ENCODE measurements at places on chromosomes 3 and 15.

DNA sequence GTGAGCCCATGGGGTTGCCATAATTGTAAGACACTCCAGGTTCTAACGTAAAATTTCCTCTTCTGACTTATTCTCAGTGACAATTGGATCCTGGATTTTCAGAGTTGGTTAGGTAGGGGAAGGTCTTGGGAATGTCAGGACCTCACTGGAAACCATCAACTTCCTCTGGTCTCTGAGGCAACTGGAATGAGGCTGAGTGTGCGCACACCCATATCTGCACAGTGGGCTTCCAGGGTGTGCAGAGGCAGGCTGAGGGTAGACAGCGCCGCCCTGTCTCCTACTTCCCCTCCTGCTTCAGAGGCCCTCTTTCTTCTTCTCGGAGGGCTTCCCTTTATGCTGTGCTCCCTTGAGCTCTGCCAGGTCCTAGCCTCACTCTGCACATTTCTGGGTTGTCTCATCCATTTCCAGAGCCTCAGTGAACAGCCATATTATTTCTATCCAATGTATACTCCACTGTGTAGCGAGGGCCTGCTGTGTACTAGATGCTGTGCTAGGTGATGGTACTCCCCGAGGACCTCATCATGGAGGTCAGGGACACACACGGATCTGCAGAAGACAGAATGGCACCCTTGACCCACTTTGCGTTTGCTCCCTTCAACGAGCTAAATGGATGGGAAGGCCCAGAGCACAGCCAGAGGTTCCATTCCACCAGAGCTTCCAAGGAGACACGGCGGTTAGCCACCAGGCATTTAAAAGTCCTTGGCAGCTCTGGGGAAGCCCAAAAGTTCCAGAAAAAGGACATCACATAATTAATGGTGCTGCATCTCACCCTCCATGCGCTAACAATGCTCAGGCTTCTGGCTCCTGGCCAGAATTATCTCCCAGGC lies 18.3 kb downstream of the ACAA1 start:
- DNase-seq = no peak

- DNase-seq = no peak
These were observed 799 bp downstream of the RARB start for GRCh38 chr3:25428789-25429335.

GRCh38 chr3:60764870-60765269 lies 486.4 kb downstream of the FHIT start:
- no peak for DNase-seq

DNA sequence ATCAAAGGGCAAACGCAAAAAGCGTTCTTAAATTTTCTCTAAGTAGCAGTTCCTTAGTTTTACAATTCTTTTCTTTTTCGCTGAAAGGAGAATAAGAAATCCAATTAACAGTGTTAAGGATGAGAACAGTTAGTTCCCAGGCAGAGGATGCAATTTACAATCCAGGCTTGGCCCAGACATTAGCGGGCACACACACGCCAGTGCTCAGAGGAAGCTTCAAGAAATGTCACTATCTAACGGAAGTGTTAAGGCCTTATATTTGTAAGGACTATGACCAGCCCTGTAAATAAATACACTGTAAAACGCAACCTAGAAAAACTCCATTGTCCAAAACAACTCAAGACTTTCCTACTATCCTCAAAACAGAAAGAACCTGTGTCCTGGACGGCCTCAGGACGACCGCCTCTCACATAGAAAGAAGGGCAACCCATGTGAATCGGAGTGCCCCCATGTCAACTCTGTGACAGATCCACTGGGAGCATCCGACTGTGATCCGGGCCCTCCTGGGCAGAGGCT lies 1.3 kb downstream of the ACAP2 start:
- no peak for DNase-seq

DNA sequence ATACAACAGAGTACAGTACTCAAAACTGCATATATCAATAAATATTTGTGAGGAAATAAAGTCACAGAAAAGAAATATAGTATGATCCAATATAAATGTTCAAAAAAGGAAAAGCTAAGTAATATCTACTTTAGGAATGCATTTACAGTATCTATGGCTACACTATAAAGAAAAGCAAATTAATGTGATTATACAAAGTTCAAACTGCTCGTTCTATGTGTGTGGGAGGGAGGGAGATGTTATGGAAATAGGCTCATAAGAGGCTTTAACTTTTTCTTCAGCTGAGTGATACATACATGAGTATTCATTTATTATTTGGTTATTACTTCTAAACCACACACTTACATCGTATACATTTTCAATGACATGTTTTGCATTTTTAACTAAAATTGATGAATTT lies 377.7 kb upstream of the AGTR1 start:
- no peak for DNase-seq

- DNase-seq = no peak
These were observed 1090.3 kb upstream of the CFAP20DC start for GRCh38 chr3:60140160-60140559.

- no peak for DNase-seq
These were observed 177.0 kb downstream of the OR4M2 start for GRCh38 chr15:22257047-22258008.

GRCh38 chr15:72176159-72176558 lies 21.4 kb downstream of the GRAMD2A start:
- DNase-seq = no peak

GRCh38 chr3:123483146-123483545 lies 34.3 kb upstream of the ADCY5 start:
- DNase-seq = no peak

- no peak for DNase-seq
These were observed 27.1 kb downstream of the SPSB4 start for GRCh38 chr3:141078200-141078599.

DNA sequence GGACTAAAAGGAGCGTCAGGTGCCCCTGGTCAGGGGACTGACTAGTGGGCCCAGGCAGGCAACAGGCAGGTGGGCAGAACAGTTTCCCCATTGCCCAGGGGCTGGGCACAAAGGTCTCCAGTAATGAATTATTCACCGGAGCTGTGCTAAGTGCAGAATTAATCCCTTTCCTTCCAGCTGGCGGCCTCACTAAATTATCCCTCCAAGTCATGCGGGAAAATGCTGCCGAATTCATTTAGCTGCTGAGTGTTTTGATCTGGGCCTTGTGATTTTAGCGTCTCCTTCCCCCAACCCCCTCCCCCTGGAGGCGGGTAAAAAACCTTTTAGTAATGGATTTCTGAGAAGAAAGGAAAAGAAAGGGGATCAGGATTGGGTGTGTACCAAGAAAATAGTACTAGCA lies 47.2 kb downstream of the CCDC33 start:
- DNase-seq = no peak

GRCh38 chr15:81313686-81314085 lies 10.3 kb downstream of the STARD5 start:
- no peak for DNase-seq

DNA sequence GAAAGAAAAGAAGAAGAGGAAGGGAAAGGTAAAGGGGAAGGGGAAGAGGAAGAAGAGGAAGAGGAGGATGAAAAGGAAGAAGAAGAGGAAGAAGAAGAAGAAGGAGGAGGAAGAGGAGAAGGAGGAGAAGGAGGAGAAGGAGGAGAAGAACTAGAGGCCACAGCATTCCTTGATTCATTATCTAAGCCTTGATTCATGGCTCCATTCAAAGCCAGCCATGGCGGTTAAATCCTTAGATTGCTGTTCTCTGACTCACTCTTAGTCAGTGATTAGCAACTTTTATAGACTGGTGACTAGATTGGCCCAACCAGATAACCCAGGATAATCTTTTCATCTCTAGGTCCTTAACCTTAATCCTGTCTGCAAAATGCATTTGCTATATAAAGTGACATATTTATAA lies 47.6 kb downstream of the OSTN start:
- no peak for DNase-seq

DNA sequence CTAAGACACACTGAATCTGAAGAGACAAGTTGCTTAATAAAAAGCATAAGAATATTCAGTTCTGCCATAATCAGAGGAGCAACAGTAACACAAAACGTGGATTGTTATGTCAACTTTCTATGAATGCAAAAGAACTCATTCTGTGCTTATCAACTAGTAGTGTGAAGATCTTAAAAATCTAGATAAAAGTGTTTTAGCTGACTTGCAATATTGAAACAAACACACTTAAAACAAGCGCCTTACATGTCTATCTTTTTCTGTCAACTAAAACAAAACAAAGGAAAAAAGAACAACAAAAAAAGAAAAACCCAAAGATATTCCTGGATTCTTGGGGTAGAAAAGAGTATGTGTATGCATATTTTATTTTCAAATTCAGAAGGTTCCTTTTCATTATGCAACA lies 37.7 kb downstream of the TASOR start:
- DNase-seq = no peak

DNA sequence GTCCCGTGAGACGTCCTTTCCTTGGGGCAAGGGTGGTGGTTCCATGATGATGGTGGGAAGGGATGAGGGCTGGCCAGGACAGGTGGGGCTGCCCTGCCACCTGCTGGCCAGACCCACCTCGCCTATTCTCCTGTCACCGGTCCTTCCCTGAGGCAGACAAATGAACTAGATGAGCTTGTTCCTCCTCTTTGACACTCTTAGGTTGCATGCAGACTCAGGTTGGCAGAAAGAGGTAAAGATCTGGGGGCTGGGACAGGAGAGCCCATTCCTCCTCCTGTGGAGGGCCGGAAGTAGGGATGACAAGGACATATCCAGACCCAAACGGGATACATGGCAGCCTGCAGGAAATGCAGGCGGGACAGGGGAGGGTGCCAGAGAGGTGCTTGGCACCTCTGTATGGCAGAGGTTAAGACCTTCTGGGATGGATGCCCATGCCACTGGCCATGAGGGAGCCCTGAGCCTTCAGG lies 38.6 kb downstream of the ACSBG1 start:
- peak; percentile 19 for DNase-seq

DNA sequence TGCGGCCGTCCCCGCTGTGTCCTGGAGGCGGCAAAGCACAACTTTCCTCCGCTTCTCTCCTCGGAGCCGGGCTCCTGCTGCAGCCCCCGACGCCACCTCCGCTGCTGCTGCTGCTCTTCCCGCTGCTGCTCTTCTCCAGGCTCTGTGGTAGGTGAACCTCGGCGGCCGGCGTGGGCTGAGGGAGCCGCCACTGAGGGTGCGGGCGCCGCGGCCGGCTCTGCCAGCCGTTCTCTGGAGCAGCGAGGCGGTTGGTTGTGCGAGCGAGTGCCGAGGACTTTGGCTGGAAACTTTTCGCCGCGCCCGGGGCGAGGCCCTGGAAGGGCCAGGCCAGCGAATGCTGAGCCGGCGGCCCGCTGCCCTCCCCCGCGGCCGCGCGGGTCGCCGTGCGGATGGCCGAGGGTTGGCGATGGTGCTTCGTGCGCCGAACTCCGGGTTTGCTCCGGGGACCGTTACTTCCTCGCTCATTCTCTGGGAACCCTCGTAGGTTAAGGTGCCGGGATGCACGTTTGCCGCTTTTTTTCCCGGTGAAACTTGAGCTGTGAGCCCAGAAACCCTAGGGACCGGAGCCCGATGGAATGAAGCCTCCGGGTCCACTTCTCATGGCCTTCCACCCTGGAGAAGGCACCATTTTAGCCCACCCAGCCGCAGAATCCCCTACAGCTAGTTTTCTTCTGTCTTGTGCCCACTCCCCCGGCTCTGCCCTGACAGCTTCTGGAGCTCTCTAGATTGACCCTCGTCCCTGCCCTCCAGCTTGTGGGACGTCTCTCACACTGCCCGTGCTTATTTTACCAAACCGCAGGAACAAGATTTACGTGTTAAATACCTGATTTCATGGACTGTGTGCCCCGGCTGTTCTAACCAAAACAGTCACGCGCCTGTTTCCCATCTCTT lies 660 bp downstream of the NECTIN3 start:
- DNase-seq = peak; percentile 10

DNA sequence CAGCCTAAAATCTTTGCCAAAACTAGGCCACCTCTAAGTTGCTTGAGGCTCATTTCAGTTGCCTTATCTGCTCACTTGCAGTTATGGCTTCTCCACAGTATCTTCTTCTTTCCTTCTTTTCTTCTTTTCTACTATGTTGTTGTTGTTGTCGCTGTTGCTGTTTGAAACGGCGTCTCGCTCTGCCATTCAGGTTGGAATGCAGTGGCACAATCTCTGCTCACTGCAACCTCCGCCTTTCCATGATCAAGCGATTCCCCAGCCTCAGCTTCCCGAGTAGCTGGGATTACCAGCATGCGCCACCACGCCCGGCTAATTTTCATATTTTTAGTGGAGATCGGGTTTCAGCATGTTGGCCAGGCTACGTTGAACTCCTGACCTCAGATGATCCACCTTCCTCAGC lies 210.8 kb upstream of the NR2F2 start:
- DNase-seq = no peak

- no peak for DNase-seq
These were observed 12.6 kb downstream of the CCR5 start for GRCh38 chr3:46383211-46383950.

Data from activated T-helper 9 cell treated with anti-CD3 and anti-CD28 coated beads, Interleukin-2, amount 50 U/mL, for 16 hours (primary cell).